ENCODE measurements at places on chromosomes 4 and X.

DNA sequence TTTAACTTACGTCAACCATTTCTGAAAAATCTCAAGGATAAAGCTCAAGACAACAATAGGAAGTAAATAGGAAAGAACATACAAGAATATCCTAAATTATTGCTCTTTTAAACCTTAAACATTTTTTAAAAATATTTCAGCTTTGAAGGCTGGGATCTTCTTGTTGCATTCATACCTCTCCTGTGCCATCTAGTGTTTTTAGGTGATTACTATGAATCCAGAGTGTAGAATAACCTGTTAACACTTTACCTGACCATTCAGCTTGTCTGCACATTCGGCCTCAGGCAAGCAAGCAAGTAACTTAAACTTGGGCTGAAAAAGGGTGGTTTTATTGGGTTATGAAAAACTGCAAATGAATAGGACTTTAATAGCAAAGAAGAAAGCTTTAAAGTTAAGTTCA, 507.8 kb upstream of the INTU start:
- no peaks in the 10 kb centered on the region for H3K36me3 ChIP-seq
- no peak overlapping the region for H3K4me3 ChIP-seq
- no peaks in the 10 kb centered on the region for H3K4me1 ChIP-seq
- no peak overlapping the region for H3K27ac ChIP-seq
- H3K27me3 ChIP-seq = no peaks in the 10 kb centered on the region
- no peak for DNase-seq

DNA sequence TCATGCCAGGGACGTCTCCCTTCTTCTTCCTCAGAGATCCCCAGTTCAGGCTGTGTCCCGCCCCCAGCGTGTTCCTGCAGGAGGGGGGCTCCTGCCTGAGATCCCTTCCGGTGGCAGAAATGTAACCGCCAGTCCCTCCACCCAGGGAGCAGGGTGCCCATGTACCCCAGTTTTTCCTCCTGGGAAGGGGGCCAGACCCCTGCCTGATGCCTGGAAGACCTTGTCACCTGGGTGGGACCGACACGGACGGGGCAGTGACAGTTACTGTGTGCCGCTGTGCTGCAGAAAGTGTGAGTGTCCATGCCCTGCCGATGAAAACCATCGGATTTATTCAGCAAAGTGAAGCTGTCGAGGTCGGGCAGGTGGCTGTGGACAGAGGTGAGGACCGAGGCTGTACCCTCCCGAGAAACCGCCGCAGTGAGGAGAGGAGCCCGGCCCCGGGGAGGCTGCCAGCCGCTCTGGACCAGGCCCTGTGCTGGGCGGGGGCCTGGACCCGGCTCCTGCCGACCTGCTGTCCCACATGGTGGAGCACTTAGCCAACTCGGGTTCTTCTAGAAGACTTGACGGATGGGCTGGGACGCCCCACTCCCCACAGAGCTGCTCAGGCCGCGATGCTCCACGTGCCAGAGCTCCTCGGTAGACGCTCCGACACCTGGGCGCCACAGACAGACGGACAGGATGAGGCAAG, 36.7 kb upstream of the HMX1 start:
- H3K4me3 ChIP-seq = no peak overlapping the region
- no peaks in the 10 kb centered on the region for H3K36me3 ChIP-seq
- no peaks in the 10 kb centered on the region for H3K4me1 ChIP-seq

- peak overlapping the region; percentile 80 for H3K4me3 ChIP-seq
- H3K36me3 ChIP-seq = no peaks in the 10 kb centered on the region
- peaks cover 5% of the 10 kb centered on the region for H3K4me1 ChIP-seq
- DNase-seq = no peak
- H3K27ac ChIP-seq = no peak overlapping the region
These were observed 773 bp downstream of the TLR3 start for GRCh38 chr4:186069729-186070128.

DNA sequence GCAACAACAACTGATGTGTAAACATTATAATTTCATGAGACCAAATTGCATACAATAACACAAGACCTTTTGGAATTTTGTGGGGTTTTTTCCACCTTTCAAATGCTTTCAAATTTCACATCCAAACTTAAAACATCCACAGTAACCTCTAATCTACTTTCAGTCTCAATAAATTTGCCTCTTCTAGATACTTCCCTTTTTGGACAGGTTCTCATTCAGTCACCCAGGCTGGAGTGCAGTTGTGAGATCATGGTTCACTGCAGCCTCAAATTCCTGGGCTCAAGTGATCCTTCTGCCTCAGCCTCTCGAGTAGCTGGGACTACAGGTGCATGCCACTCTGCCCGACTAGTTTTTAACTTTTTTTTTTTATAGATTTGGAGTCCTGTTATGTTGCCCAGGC, 556.6 kb downstream of the NLGN4X start:
- H3K36me3 ChIP-seq = no peaks in the 10 kb centered on the region
- no peak overlapping the region for H3K4me3 ChIP-seq
- no peaks in the 10 kb centered on the region for H3K4me1 ChIP-seq
- no peak for DNase-seq
- no peak overlapping the region for H3K27ac ChIP-seq

- DNase-seq = no peak
- H3K27me3 ChIP-seq = no peaks in the 10 kb centered on the region
- no peaks in the 10 kb centered on the region for H3K36me3 ChIP-seq
- no peak overlapping the region for H3K4me3 ChIP-seq
- no peaks in the 10 kb centered on the region for H3K4me1 ChIP-seq
- H3K27ac ChIP-seq = no peak overlapping the region
These were observed 784.3 kb upstream of the POU3F4 start for GRCh38 chrX:82723806-82724205.

DNA sequence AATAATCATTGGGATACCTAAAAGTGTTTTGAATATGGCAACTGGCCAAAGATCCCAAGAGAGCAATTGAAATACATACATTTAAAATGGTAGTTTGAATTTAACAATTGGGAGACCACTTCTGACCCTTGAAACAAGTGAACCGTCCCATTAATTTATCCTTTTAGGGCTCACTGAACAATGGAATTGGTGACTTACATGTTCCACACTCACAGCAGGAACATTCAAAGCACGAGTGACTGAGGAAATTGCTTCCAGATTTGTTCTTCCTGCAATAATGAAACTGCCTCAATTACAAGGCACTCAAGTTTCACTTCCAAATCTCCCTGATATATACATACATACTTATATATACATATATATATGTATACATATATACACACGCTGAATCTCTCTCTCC, 20.6 kb downstream of the SLC39A8 start:
- H3K27me3 ChIP-seq = no peaks in the 10 kb centered on the region
- no peaks in the 10 kb centered on the region for H3K36me3 ChIP-seq
- no peak for DNase-seq
- H3K4me1 ChIP-seq = no peaks in the 10 kb centered on the region
- no peak overlapping the region for H3K27ac ChIP-seq

GRCh38 chrX:16476692-16477091, 173.3 kb upstream of the S100G start:
- H3K36me3 ChIP-seq = no peaks in the 10 kb centered on the region
- peaks cover 15% of the 10 kb centered on the region for H3K4me1 ChIP-seq
- no peak overlapping the region for H3K27ac ChIP-seq
- H3K27me3 ChIP-seq = no peaks in the 10 kb centered on the region

GRCh38 chr4:8194306-8195242, 4.5 kb upstream of the SH3TC1 start:
- no peak overlapping the region for H3K4me3 ChIP-seq
- peaks cover 21% of the 10 kb centered on the region for H3K4me1 ChIP-seq
- H3K27ac ChIP-seq = no peak overlapping the region
- H3K27me3 ChIP-seq = peaks cover 6% of the 10 kb centered on the region
- no peaks in the 10 kb centered on the region for H3K36me3 ChIP-seq
- peak; percentile 74 for DNase-seq

DNA sequence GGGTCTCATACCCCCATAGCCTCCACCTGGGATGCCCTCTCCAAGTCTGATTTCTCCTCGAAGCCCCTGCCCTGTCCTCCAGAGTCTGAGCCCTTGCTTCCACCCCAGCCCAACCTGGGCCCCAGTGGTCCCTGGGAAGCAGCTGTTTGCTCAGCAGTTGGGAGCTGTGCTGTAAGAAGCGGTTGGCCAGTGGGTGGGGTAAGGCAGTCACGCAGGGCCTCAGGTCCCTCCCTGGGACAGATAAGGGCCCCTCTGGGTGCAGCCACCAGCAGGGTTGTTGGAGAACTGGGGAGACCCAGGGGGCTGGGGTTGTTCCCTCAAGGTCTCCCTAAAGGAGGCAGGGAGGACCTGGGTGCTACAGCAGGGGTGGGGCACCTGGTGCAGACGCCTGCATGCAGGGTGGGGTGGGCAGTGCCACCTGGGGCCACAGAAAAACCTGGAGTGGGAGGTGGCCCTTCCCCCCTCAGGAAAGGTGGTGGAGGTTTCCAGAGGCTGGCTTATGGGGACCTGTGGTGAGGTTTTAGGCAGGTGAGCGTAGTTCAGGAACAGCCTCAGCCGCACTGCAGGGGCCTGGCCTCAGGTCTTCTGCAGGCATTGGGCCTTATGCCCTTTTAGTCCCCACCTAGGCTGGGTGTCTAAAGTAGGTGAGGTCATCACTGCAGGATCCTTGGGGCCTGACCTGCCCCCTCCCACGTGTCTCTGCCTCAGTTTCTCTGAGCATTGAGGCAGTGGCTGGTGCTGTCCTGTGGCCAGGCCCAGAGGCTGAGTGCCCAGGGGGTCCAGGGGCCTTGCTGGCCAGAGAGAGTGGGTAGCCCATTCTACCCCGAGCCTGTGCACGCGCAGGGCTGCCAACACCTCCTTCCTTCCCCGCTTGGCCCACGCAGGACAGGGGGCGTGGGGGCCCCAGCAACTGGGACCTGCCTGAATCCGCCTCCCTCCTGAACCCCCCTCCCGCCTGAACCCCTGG, 3.1 kb upstream of the SLC26A1 start:
- H3K4me3 ChIP-seq = no peak overlapping the region
- no peaks in the 10 kb centered on the region for H3K36me3 ChIP-seq
- H3K27ac ChIP-seq = no peak overlapping the region
- H3K4me1 ChIP-seq = no peaks in the 10 kb centered on the region
- no peak for DNase-seq
- H3K27me3 ChIP-seq = peaks cover 37% of the 10 kb centered on the region

DNA sequence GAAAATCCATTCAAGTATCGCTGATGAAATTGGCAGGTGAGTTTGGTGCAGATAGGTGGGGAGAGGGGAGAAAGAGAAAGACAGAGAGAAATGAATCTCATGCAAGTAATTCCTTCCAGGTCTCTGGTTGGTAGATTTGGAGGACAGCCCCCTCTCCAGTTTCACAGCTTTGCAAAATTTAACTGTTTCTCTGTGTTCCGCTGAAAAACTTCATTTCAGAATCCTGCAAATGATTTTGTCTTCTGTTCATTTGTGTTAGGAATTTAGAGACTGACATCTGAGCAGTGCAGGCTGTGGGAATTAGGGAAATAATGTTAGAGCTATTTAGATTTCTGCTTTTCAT, 328.5 kb downstream of the FBXW7 start:
- no peak overlapping the region for H3K27ac ChIP-seq
- no peaks in the 10 kb centered on the region for H3K36me3 ChIP-seq
- peaks cover 14% of the 10 kb centered on the region for H3K27me3 ChIP-seq
- no peak overlapping the region for H3K4me3 ChIP-seq

- no peak overlapping the region for H3K4me3 ChIP-seq
- H3K27ac ChIP-seq = no peak overlapping the region
- peaks cover 6% of the 10 kb centered on the region for H3K27me3 ChIP-seq
- no peaks in the 10 kb centered on the region for H3K36me3 ChIP-seq
These were observed 62.1 kb downstream of the FUNDC1 start for GRCh38 chrX:44480591-44480990.

DNA sequence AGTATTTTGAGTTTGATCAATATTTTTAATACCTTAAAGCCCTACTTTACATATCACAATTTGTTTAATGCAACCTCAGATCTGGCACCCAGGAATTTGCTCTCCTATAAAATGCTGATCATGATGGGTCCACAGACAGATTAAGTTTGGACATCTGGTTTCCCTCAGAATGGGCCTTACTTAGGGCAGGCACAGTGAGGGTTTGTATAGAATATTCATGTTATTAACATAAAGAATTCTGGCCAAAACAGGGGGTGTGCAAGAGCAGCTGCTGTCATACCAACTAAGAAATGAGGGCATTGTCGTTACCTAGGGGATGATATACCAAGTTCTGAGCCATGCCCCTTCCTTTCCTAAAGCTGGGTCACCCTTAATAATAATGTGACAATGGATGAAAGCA, 37.5 kb upstream of the CENPU start:
- no peak for DNase-seq
- H3K27ac ChIP-seq = no peak overlapping the region
- peaks cover 15% of the 10 kb centered on the region for H3K36me3 ChIP-seq

DNA sequence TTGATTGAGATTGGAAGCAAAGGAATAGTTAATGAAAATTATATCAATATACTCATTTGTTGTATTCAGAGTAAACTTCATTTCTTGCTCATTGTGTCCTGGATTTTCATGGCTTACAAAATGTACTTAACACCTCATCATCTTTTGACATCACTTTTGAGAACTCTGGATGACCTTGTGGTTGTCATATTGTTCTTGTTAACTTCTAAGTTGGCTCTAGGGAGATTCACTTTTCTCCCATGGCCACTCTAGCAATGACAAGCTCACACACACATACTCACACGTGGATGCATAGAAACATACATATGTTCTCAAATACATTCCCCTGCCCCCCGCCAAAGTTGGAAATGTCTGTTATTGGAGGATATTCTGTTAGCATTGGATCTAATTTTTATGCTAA, 15.3 kb downstream of the PHEX start:
- H3K4me1 ChIP-seq = no peaks in the 10 kb centered on the region
- H3K4me3 ChIP-seq = no peak overlapping the region
- no peaks in the 10 kb centered on the region for H3K36me3 ChIP-seq
- DNase-seq = no peak
- no peaks in the 10 kb centered on the region for H3K27me3 ChIP-seq

DNA sequence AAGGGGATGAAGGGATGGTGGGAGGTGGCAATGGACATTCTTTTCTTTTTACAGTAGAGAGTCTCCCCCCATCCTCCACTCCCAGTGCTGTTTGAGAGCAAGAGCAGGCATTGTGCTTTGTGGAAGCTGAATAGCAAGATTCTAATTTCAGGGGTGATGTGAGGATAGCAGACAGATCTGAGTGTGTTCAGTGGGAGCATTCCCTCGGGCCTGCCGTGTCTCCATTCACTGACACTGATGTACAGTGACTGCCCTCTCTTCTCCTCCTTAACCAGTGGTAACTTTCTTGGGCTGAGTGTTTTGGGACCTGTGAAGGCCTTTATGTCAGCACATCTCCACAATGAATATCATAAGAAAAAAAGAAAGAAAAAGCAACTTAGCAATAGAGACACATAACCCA, 396.6 kb upstream of the RPS6KA3 start:
- no peaks in the 10 kb centered on the region for H3K4me1 ChIP-seq
- H3K4me3 ChIP-seq = no peak overlapping the region
- H3K36me3 ChIP-seq = no peaks in the 10 kb centered on the region
- H3K27ac ChIP-seq = no peak overlapping the region
- DNase-seq = no peak

DNA sequence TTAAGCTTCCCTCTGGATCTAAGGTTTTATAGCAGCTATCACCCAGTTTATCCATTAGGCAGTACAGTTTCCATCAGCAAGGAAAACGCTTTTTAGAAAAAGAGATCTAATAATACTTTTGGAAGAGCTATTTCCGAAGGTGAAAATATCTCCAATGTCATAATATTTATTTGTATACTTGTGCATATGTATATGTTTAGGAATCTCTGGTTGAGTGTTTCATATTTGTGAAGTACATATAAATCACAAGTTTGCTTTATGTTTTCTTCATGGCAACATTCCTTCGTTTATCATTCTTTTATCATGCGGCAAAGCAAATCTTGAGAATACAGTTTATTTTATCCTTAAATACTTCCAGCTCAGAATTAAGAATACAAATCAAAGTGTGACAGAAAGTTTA, 6.2 kb upstream of the PCDH18 start:
- no peaks in the 10 kb centered on the region for H3K27me3 ChIP-seq
- H3K27ac ChIP-seq = no peak overlapping the region
- peaks cover 27% of the 10 kb centered on the region for H3K4me1 ChIP-seq
- no peaks in the 10 kb centered on the region for H3K36me3 ChIP-seq
- DNase-seq = no peak
- no peak overlapping the region for H3K4me3 ChIP-seq

All from osteoblast (primary cell).